Stimulated activated CD8-positive, alpha-beta memory T cell treated with anti-CD3 and anti-CD28 coated beads, Interleukin-4, amount 100 ng/mL, for 4 hours (primary cell): ENCODE measurements at places on chromosomes 1 and 21.

DNA sequence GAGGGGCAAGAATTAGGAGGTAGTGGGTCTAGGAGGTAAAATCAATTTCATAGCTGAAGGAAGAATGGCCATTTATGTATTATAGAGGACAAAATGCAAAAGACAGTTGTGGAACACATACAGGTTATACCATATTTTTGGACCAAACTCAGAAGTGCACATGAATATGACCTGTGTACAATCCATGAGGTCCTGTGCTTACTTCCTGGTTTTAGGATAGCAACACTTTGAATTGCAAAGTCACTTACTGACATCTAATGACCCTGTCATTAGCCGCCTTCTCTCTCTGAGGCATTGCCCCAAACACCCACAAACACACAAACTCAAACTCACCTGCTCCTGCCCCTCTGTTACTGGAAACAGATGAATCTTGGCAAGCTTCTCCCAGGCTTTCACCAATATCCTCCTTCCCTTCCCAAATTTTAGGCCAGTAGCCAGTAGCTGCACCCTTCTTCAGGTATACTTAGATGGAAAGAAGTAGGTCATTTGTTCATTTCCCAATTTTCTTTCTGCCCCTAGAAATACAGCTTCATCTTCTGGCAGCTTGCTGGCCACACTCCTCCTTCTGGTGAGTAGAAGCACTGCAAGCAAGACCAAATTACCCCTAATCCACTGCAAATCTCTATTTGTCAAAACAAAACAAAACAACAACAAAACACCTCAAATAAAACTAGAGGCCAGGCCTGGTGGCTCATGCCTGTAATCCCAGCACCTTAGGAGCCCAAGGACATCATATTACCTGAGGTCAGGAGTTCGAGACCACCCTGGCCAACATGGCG is 13.7 kb upstream of the RPL5 start:
- DNase-seq = no peak

DNA sequence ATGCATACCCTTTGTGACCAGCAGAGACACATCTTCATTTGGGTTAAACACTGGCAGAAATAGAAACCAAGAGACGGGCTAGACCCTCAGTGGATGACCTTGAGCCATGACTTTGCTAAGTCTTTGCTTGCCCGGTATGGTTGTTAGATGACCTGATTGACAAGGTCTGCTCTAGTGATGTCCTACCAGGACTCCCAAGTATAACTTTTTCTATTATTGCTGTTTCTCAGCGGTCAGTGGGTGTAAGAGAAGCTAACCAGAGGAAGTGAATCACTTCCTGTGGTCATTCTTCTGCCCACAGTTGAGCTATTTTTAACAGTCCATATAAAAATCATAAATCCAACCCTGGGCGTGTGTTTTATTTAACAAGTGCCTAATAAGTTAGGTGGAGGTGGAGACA is 126.2 kb upstream of the ETS2 start:
- no peak for DNase-seq

DNA sequence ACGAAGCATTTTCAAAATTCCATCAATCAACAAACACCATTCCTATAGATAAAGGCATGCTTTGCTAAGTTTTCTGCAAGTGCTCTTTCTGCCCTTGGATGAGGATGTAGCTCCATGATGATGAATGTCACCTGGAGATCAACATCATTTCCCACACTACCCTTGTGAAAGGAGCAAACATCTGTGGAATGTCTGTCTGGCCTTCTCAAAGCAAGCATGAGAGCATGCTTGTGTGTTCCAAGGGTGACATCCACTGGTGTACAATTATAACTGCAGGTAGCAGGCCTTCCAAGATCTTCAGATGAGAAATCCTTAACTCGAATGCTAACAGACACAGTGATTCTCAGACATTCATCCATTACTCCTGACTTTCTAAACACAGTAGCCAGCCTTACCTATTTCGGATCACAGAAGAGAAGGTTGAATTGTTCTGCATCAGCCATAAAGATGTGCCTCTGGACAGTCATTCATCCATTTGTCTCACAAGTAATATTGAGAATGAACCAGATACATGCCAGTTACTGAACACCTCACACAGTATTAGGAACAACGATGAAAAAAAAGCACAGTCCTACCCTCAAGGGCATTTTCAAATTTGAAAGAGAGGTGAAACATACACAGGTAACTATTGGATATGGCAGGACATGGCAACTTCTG is 162.4 kb downstream of the TPR start:
- DNase-seq = no peak

DNA sequence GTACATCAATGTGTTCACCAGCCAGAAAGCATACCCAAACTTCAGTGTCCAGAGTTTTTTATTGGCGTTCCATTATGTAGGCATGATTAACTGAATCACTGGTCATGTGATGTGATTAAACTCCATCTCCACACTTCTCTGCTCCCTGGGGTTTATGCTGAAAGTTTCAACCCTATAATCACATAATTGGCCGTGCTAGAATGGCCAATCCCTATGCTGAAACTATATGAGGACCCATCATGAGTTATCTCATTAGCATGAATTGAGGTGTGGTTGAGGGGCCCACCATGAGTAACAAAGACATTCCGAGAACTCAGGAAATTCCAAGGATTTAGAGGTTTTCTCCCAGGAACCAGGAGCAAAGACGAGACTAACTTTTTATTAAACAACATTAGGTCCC is 31.8 kb upstream of the FBXO28 start:
- DNase-seq = no peak

GRCh38 chr21:41836166-41837015 is 42.8 kb downstream of the PRDM15 start:
- DNase-seq = no peak

DNA sequence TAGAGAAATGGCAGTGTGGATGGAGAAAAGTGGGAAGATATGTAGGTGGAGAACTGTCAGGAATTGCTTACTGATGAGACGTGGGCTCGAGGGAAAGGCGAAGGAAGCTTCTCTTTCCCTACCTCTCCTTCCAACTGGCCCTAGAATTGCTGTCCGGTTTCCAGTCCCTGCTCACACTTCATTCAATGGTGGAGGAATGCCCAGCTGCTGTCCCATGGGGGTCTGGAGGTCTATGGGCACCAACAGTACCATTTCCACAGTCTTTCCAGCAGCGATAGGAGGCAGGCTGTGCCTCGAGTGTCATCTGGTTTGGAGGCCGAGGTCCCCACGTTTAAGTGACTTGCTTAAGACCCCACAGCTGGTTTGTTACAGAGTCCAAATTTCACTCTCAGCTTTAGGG is 31.5 kb upstream of the CD1D start:
- no peak for DNase-seq

GRCh38 chr1:164863056-164863455 is 304.1 kb downstream of the PBX1 start:
- no peak for DNase-seq
